ENCODE measurements at places on chromosomes 2 and 18.

DNA sequence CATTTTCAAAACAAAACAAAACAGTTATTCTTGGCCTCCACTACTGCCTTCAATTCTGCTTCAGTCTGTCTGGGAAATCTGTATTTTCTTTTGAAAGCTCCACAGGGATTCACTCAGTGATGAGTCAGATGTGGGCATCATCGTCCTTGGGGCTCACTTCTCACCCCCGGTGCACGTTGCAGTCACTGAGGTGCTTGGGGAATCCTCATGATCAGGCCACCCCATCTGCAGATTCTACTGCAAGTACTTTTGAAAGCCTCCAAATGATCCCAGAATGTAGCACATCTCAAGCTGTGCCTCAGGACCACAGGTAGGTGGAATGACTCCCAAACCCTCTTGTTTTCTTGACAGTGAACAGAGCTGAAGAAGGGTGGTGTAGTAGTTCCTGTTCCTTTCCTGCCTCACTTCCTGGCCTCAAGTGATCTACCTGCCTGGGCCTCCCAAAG, 34.3 kb downstream of the LPIN2 start:
- H3K27me3 ChIP-seq = no peaks in the 10 kb centered on the region
- peaks cover 8% of the 10 kb centered on the region for H3K4me1 ChIP-seq
- H3K27ac ChIP-seq = peak overlapping the region; percentile 44
- H3K4me3 ChIP-seq = no peak overlapping the region
- H3K36me3 ChIP-seq = no peaks in the 10 kb centered on the region
- DNase-seq = no peak

- H3K4me3 ChIP-seq = peak overlapping the region; percentile 55
- peak overlapping the region; percentile 39 for H3K27ac ChIP-seq
- no peaks in the 10 kb centered on the region for H3K27me3 ChIP-seq
- H3K36me3 ChIP-seq = no peaks in the 10 kb centered on the region
- peaks cover 11% of the 10 kb centered on the region for H3K4me1 ChIP-seq
- DNase-seq = peak; percentile 28
Observed at GRCh38 chr2:24050041-24050979, 769 bp downstream of the FKBP1B start.

GRCh38 chr2:128379021-128380015, 60.6 kb upstream of the HS6ST1 start:
- no peaks in the 10 kb centered on the region for H3K4me1 ChIP-seq
- H3K27ac ChIP-seq = no peak overlapping the region
- H3K4me3 ChIP-seq = no peak overlapping the region
- H3K36me3 ChIP-seq = no peaks in the 10 kb centered on the region
- no peaks in the 10 kb centered on the region for H3K27me3 ChIP-seq

DNA sequence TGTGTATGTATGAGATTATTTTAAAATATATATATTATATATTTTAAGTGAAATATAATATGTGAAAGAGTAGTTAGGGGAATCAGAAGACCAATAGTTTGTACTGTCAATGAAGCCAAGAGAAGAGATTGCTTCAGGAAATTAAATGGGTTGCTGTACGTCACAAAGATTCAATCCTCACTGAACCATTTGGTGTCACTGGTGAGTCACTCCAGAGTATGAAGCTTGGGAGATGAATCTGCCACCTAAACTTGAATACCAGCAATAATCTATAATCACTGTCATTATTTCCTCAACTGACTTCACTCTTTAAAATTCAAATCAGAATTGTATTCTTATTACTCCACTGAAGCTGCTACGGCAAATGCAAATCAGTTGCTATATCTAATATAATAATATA, 41.9 kb upstream of the SCN9A start:
- H3K4me1 ChIP-seq = no peaks in the 10 kb centered on the region
- H3K27me3 ChIP-seq = no peaks in the 10 kb centered on the region
- H3K4me3 ChIP-seq = no peak overlapping the region
- no peak overlapping the region for H3K27ac ChIP-seq

GRCh38 chr2:128591022-128591860, 272.6 kb upstream of the HS6ST1 start:
- H3K27ac ChIP-seq = no peak overlapping the region
- DNase-seq = no peak
- H3K4me3 ChIP-seq = no peak overlapping the region
- H3K4me1 ChIP-seq = no peaks in the 10 kb centered on the region
- no peaks in the 10 kb centered on the region for H3K36me3 ChIP-seq
- H3K27me3 ChIP-seq = no peaks in the 10 kb centered on the region

DNA sequence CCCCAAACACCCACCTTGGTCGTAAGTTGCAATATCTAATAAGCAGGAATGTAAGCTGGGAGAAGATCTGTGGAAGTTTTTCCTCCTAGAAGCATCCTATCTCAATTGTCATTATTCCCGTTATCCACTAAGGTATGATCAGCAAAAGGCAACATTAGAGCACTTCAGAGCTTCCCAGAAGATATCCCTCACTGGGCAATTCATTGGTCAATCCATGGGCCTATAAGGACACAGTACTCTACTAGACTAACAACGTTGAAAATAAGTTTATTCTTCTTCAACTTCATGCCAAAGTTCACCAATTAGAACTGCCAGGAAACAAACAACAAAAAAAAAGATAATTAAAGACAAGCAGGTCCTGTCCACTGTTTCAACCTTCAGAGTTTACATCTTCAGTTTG, 433.0 kb upstream of the POU3F3 start:
- no peak overlapping the region for H3K27ac ChIP-seq
- H3K27me3 ChIP-seq = no peaks in the 10 kb centered on the region
- H3K36me3 ChIP-seq = no peaks in the 10 kb centered on the region
- no peak overlapping the region for H3K4me3 ChIP-seq

DNA sequence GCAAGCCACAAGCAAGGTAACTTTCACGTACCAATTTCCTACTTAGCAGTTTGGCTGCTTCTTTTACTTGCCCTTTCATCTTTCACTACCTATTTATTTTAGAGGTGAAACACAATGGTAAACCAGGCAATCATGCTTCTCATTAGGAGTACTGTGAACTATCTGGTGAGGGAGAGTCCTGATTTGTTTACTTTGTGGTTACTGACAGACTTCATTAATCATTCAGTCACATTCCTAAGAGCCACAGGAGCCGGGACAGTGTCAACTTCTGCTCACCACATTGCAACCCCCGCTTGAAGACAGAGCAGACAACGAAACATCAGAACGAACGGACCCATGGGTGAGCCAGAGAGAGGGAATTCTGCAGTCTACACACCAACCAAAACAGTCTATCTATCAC, 28.8 kb downstream of the TUBB6 start:
- H3K4me1 ChIP-seq = no peaks in the 10 kb centered on the region
- H3K27me3 ChIP-seq = no peaks in the 10 kb centered on the region
- peaks cover 3% of the 10 kb centered on the region for H3K36me3 ChIP-seq
- H3K4me3 ChIP-seq = no peak overlapping the region
- DNase-seq = no peak

GRCh38 chr2:207238831-207239701, 73.3 kb upstream of the KLF7 start:
- no peaks in the 10 kb centered on the region for H3K36me3 ChIP-seq
- no peak overlapping the region for H3K27ac ChIP-seq
- no peak overlapping the region for H3K4me3 ChIP-seq
- DNase-seq = no peak

DNA sequence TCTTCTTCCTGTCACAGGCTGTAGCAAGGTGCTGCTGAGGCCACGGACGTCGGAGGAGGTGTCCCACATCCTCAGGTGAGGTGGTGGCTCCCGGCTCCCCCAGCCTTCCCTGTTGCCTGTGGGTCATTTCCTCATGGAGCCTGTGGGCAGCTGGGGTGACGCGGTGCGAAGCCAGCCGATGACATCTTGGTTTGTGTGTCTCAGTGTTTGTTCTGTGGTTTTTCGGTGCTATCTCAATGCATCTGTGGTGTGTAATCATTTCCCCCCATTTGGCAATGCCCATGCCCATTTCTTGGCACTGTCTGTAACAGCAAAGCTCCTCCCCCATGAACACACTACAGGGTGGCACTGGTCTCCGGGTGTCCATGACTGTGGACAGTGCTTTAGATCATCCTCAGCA, 6.6 kb downstream of the D2HGDH start:
- no peak overlapping the region for H3K27ac ChIP-seq
- no peak overlapping the region for H3K4me3 ChIP-seq

- H3K27ac ChIP-seq = peak overlapping the region; percentile 51
- H3K4me3 ChIP-seq = peak overlapping the region; percentile 65
- H3K27me3 ChIP-seq = no peaks in the 10 kb centered on the region
- peaks cover 4% of the 10 kb centered on the region for H3K4me1 ChIP-seq
- no peak for DNase-seq
Observed at GRCh38 chr2:234952270-234953115, 676 bp downstream of the SH3BP4 start.

DNA sequence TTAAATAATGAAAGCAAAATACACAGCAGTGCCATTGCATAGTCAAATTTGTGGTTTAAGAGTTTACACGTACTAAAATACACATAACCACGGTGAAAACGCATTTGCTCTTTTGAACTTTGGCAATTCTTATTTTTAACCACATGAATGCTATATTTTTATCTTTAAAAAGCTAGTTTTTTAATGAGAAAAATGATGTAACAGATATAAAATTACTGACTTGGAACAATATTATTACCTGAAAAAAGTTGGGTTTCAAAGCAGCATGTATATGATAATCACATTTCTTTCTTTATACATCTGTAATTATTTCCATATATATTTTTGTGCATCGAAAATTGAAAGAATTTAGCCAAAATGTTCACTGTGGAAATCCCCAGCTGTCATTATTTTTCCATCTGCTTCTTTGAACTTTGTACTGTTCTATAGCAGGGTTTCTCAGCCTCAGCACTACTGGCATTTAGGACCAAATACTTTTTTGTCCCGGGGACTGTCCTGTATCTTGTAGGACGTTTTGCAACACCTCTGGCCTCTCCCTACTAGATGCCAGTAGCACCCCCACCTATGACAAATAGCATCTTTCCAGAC, 75.9 kb upstream of the CAB39 start:
- H3K27ac ChIP-seq = no peak overlapping the region
- no peaks in the 10 kb centered on the region for H3K4me1 ChIP-seq
- no peaks in the 10 kb centered on the region for H3K27me3 ChIP-seq
- H3K4me3 ChIP-seq = no peak overlapping the region
- no peaks in the 10 kb centered on the region for H3K36me3 ChIP-seq

DNA sequence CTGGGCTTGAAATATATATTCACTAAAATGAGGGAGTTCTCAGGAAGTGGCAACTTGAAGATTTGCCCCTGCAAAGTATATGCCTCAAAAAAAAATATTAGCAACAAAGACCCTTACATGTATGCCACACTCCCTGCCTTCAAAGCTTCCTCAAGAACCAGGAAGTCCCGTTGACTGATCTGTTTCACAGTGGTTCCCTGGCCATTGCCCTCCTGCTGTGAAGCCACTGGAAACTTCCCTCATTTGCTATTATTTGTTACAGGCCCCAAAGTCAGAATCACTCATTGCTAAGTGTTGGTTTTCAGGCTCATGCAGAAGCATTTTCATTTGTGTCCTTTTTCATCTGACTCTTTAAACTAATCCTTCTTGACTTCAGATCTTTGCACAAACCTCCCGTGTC, 421.5 kb downstream of the ZNF521 start:
- no peak overlapping the region for H3K27ac ChIP-seq
- H3K36me3 ChIP-seq = no peaks in the 10 kb centered on the region
- no peaks in the 10 kb centered on the region for H3K4me1 ChIP-seq
- H3K27me3 ChIP-seq = no peaks in the 10 kb centered on the region
- DNase-seq = no peak

DNA sequence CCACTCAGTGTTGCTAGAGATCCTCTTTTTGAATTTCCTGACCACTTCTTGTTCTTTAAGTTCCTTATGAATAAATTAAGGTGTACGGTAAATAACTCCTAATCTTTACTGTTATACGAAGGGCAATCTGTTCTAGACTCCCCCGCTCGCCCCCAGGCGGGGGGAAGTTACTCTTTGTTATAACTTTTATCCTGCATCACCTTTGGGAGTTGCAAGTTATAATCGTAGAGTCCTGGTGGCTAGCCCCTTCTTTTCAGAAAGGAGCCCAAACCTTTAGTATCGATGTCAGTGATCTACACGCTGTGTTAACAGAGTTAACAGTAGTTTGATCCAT, 652 bp downstream of the GCA start:
- no peaks in the 10 kb centered on the region for H3K27me3 ChIP-seq
- H3K4me1 ChIP-seq = peaks cover 4% of the 10 kb centered on the region
- no peak for DNase-seq
- H3K4me3 ChIP-seq = peak overlapping the region; percentile 58
- H3K27ac ChIP-seq = peak overlapping the region; percentile 75

GRCh38 chr18:55121397-55122170, 162.3 kb upstream of the CCDC68 start:
- no peak overlapping the region for H3K27ac ChIP-seq
- H3K27me3 ChIP-seq = no peaks in the 10 kb centered on the region
- H3K4me1 ChIP-seq = no peaks in the 10 kb centered on the region
- H3K4me3 ChIP-seq = no peak overlapping the region
- no peak for DNase-seq

- H3K36me3 ChIP-seq = no peaks in the 10 kb centered on the region
- no peak overlapping the region for H3K4me3 ChIP-seq
- H3K27ac ChIP-seq = no peak overlapping the region
- H3K4me1 ChIP-seq = no peaks in the 10 kb centered on the region
- DNase-seq = no peak
Observed at GRCh38 chr2:182229297-182229696, 197.5 kb downstream of the PDE1A start.

DNA sequence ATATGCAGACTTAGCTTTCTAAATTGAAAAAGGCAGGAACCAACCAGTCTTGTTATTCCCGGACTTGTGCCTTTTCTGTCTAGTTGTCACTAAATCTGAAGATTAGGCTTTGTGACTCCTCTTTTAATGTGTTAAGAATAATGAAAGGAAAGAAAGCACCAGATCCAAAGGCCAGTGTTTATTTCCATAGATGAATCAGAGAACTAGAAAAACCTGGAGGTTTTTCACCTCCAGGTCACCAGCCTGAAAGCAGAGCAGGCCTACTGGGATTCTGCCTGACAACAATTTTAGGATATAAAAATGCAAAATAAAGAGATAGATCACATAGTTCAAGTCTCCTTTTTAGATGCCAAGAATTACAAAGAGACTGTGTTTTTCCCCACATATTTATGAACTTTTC, 160.4 kb downstream of the GULP1 start:
- no peaks in the 10 kb centered on the region for H3K36me3 ChIP-seq
- H3K27ac ChIP-seq = no peak overlapping the region
- H3K27me3 ChIP-seq = no peaks in the 10 kb centered on the region
- no peak overlapping the region for H3K4me3 ChIP-seq
- no peaks in the 10 kb centered on the region for H3K4me1 ChIP-seq

GRCh38 chr2:172256886-172257285, 154.2 kb upstream of the DLX2 start:
- no peaks in the 10 kb centered on the region for H3K27me3 ChIP-seq
- H3K27ac ChIP-seq = no peak overlapping the region
- no peaks in the 10 kb centered on the region for H3K4me1 ChIP-seq

- DNase-seq = no peak
- no peaks in the 10 kb centered on the region for H3K4me1 ChIP-seq
- H3K27me3 ChIP-seq = no peaks in the 10 kb centered on the region
- H3K36me3 ChIP-seq = no peaks in the 10 kb centered on the region
- no peak overlapping the region for H3K27ac ChIP-seq
Observed at GRCh38 chr2:132446444-132446843, 29.8 kb downstream of the GPR39 start.

Data from colonic mucosa (tissue), 4 donors.